ENCODE measurements at places on chromosomes 3 and 15.

GRCh38 chr3:29568355-29568754 lies 287.5 kb downstream of the RBMS3 start:
- DNase-seq: no peak

DNA sequence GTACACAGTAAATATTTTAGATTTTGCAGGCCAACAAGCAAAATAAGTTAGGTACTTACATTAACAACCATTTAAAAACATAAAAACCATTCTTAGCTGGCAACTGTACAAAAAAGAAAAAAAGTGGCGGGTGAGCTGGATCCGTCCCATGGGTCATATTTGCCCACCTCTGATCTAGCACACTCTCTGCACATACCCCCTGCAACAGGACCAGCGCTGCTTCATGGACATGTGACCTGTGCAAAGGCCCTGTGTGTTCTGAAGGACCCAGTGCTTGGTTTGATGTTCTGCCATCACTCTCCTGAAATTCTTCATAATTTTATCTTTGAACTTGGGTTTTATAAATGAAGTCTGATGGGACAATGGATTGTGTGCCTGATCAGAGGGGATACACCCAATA lies 72.5 kb upstream of the ACAN start:
- DNase-seq: no peak

GRCh38 chr15:36601497-36601932 lies 22.1 kb downstream of the CDIN1 start:
- DNase-seq: no peak

GRCh38 chr3:141553055-141553454 lies 66.2 kb downstream of the RASA2 start:
- no peak for DNase-seq

DNA sequence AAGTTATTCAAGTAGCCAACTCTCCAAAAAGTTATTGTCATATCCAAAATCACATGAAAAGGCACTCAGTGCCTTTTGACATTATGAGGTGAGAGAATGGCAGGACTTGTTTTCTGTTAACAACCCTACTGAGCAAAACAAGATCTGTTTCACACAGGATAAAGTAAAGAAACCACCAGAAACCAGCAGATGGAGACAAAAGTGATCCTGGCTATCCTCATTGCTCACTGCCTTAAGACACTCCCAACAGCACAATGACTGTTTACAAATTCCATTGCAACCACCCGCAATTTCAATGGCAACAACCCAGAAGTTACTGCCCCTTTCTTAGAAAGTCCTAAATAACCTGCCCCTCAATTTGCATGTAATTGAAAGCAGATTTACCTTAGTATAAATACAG lies 352.6 kb upstream of the NDN start:
- DNase-seq: no peak
